ENCODE measurements at places on chromosomes 16 and 17. TPM values are rescaled to one million over a fixed set of nuclear protein-coding genes. Genes with fewer than 3 reads are reported as not detected.

DNA sequence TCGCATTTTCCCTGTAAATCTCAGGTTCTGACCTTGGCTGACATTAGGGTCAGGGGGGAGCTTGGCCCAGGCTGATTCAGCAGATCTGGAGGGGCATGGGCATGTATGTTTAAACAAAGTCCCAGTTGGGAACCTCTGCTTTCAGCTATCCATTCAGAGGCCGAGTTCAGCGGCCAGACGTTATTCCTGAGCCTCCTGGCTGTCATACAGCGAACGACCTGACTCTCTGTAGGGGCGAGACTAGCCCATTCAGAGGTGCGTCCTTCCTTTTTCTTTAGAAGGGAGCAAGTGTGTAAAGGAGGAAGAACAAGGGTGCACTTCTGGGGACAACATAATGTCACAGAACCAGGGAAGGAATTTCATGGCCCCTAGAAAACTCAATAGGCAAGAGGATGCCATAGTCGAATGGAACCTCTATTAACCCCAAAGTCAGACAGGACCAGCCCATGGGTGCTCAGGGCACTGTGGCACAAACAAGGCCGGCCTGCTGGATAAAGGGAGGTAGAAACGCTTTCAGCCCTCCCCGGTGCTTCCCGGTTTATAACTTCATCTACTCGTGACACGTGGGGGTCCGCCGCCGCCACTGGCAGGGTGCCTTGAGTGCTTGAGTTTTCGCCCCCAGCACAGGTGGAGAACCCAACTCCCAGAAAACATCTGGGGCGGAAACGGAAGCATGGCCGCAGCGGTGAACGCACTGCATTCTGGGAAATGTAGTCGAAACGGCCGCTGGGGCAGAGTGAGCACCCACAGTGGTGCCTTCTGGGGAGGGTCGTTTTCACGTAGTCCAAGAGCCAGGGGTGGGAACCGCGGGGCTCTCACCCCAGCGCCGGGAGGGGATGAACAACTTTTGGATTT, 33.2 kb upstream of the PLCG2 start:
- DNase-seq: peak; percentile 70
- no peaks in the 10 kb centered on the region for H3K4me1 ChIP-seq
- H3K4me3 ChIP-seq: peak overlapping the region; percentile 71
- H3K27ac ChIP-seq: no peak overlapping the region
- H3K27me3 ChIP-seq: no peaks in the 10 kb centered on the region

- peak overlapping the region; percentile 56 for H3K4me3 ChIP-seq
- no peaks in the 10 kb centered on the region for H3K36me3 ChIP-seq
- peaks cover 9% of the 10 kb centered on the region for H3K4me1 ChIP-seq
- H3K27ac ChIP-seq: no peak overlapping the region
- H3K27me3 ChIP-seq: no peaks in the 10 kb centered on the region
- DNase-seq: peak; percentile 73
These were observed 16.7 kb downstream of the UNC13D start for GRCh38 chr17:75827308-75828075.

DNA sequence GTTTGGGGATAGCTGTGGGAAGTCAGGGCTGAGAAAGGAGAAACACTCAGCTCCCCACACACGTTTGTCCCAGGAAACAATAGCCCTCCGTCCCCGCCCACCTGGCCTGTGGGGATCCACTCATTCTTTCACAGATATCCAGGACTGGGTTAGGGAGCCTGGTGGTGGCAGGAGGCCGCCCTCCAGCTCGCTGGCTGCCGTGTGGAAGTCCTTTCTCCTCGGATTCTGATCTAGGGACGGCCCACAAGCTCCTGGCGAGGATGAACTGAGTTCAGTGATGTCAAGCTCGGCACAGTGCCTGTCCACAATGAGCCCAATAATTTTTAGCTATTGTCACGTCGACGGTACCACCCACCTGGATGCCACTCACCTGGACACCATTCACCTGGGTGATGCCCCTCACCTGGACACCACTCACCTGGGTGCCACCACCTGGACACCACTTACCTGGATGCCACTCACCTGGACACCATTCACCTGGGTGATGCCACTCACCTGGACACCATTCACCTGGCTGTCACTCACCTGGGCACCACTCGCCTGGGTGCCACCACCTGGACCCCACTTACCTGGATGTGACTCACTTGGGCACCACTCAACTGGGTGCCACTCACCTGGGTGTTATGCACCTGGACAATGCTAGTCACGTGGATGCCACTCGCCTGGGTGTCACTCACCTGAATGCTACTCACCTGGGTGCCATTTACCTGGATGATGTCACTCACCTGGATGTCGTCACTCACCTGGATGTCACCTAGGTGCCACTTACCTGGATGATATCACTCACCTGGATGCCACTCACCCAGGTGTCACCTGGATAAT, 172.5 kb upstream of the FOXF1 start:
- peaks cover 17% of the 10 kb centered on the region for H3K27me3 ChIP-seq
- 0 out of 2 replicates have a peak, but pooled peaks cover 4% of the 10 kb centered on the region for H3K4me1 ChIP-seq
- no peak overlapping the region for H3K27ac ChIP-seq
- no peaks in the 10 kb centered on the region for H3K36me3 ChIP-seq
- H3K4me3 ChIP-seq: no peak overlapping the region
- peak; percentile 19 for DNase-seq

GRCh38 chr16:75464122-75464918, at the start of gene TMEM170A:
Gene TMEM170A (minus strand): TSS chr16:75464689. CDS start chr16:75464600, 89 bp downstream.
- H3K4me3 ChIP-seq: peak within 1 kb of the TSS; percentile 85
- DNase-seq: peak; percentile 99
- H3K27me3 ChIP-seq: no peaks in the 10 kb centered on the region
- no peaks in the 10 kb centered on the region for H3K36me3 ChIP-seq
- no peaks in the 10 kb centered on the region for H3K4me1 ChIP-seq
- peak within 1 kb of the TSS; percentile 66 for H3K27ac ChIP-seq

Gene ZNF597
- total RNA-seq: 3.2 TPM

Gene EMP2
- 26.0 TPM for total RNA-seq

Gene SCN4A
- total RNA-seq: not detected
